Activated CD4-positive, alpha-beta T cell treated with anti-CD3 and anti-CD28 coated beads for 4 hours (primary cell): ENCODE measurements at places on chromosomes 2 and 18.

DNA sequence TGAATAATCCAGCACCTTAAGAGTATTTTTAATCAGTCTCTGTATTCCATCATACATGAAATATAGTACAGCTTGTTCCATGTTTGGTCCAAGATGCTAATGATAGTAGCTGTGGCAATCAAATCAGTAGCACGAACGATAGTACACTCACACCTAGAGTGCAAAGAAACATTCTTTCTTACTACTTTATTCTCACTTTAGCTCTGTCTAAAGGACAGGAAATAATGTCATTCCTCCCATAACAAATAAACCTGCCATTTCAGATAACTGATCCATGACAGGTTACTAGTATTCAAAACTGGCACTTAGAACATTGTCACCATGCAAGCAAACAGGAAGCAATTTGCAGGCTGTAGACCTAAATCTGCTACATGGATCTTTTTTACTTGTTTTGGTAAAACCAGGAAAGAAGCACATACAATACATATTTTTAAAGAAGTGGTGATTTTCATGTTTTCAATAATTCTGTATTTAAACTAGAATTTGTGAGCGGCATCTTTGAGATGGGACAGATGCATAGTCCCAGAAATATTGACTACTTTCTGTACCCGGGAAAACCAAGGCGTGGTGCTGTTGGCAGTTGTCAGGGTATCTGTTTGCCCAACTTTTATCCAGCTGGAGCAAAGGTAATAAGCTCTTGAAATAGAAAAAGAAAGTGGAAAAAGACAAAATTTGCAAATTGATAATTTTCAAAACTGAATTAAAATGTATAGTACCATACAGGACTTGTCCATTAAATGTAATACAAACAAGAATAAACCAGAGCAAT is 49.5 kb downstream of the IKZF2 start:
- DNase-seq: no peak

- DNase-seq: no peak
Measured at GRCh38 chr2:71500426-71501079, 47.2 kb downstream of the DYSF start.

DNA sequence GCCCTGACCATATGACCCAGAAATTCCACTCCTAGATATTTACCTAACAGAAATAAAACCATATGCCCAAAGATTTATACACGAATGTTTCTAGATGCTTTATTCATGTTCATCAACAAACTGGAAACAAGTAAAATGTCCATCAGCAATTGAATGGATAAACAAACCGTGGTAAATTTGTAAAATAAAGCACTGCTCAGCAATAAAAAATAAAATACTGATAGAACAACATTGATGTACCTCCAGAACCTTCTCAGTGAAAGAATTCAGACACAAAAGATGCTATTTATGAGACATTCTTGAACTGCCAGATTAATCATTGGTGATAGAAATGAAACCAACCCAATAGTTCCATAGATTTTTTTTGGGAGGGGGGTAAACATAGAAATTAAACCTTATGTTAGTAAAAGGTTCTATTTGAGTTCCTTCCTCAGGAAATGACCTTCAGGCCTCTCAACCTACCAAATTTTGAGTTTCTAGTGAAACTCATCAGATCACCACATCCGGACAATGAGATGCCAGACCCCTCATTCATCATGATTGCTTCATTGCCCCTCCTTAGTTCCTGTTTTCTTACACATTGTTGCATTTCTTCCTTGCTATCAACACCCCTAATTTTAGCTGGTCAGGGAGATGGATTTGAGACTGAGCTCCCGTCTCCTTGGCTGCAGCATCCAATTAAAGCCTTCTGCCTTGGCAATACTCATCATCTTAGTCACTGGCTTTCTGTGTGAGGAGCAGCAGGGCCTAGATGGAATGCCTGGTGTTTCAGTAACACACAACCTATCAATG is 203.5 kb downstream of the LPIN1 start:
- no peak for DNase-seq

DNA sequence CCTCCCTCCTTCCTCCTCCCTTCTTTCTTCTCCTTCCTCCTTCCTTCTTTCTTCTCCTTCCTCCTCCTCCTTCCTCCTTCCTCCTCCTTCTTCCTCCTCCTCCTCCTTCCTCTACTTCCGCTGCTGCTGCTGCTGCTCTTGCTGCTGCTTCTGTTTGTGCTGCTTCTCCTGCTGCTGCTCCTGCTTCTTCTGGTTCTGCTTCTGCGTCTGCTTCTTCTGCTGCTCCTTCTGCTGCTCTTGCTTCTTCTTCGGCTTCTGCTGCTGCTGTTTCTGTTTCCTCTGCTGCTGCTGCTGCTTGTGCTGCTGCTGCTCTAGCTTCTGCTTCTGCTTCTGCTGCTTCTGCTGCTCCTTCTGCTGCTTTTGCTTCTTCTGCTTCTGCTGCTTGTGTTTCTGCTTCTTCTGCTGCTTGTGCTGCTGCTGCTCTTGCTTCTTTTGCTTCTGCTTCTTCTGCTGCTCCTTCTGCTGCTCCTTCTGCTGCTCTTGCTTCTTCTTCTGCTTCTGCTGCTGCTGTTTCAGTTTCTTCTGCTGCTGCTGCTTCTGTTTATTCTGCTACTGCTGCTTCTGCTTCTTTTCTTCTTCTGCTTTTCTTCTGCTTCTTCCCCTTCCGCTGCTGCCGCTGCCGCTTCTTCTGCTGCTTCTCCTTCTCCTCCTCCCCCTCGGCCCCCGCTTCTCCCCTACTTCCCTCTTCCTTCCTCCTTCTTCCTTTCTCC is 8.6 kb downstream of the SNRNP27 start:
- DNase-seq: no peak

DNA sequence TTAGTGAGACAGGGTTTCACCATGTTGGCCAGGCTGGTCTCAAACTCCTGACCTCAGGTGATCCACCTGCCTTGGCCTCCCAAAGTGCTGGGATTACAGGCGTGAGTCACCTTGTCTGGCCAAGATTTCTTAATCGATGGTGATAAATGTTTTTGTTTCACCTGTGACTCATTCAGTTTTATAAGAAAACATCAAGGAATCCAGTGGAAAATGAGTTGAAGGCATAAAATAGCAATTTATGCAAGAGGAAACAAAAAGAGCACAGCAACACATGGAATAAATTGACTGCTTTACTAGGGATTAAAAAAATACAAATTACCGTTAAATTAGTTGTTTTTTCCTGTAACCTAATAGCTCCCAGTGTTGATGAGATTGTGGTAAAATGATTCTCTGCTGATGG is 80.2 kb downstream of the CDK15 start:
- DNase-seq: no peak
